8988T (cell line): ENCODE measurements at places on chromosomes 5 and 9.

DNA sequence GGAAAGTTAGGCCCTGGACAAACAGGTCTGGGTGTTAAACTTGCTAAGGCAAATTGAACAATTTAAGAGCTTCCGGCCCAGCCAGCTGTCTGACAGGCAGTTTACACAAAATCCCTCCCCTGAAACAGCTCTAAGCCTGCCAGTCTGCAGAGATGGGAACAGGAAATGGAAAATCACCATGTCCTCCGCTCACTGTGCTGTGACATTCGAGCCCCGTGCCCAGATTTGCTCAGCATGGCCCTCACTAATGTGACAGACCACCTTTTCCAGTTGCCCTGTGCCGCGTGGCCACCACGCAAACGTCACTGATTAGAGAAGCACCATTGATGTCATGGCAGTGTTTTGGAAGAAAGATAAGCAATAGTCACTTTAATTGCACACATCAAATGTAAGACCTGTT lies 41.0 kb downstream of the CCNJL start:
- DNase-seq = no peak

DNA sequence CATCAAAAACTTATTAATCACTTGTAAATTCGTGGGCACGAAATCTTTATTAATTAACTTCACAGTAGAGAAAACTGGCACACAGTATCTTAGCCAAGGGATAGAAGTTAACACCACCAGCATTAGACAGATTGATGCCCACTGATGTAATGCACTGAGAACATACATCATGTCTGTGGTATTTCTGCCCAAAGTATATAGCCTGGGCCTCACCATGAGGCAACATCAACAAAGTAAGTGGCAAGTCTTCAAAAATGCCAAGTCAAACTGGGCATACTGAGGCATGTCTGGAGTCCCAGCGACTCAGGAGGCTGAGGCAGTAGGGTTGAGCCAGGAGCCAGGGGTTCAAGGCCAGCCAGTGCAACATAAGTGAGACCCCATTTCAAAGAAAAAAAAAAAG lies 79.5 kb downstream of the GLIS3 start:
- DNase-seq = no peak

DNA sequence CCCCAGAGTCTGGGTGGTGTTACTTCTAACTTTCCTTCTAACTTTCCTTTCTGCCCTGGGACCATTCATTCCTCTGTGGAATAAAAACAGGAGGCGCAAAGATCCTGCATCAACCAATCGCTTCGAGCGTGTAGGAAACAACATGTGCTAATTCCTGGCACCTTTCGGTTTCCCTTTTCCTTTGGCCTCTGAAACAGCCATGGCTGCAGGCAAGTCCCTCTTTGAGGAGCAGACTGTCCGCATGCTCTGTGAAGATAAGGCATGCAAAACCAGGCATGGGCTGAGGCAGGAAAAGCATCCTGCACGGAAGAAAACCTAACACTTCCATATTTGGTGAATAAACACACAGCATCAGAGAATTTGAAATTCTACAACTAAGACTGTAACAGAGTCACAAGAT lies 128.3 kb downstream of the HSD17B3 start:
- no peak for DNase-seq

- no peak for DNase-seq
These were observed 30.7 kb downstream of the IFNW1 start for GRCh38 chr9:21110708-21111576.

- DNase-seq = no peak
These were observed 436.5 kb downstream of the KIAA0825 start for GRCh38 chr5:94181895-94182294.

DNA sequence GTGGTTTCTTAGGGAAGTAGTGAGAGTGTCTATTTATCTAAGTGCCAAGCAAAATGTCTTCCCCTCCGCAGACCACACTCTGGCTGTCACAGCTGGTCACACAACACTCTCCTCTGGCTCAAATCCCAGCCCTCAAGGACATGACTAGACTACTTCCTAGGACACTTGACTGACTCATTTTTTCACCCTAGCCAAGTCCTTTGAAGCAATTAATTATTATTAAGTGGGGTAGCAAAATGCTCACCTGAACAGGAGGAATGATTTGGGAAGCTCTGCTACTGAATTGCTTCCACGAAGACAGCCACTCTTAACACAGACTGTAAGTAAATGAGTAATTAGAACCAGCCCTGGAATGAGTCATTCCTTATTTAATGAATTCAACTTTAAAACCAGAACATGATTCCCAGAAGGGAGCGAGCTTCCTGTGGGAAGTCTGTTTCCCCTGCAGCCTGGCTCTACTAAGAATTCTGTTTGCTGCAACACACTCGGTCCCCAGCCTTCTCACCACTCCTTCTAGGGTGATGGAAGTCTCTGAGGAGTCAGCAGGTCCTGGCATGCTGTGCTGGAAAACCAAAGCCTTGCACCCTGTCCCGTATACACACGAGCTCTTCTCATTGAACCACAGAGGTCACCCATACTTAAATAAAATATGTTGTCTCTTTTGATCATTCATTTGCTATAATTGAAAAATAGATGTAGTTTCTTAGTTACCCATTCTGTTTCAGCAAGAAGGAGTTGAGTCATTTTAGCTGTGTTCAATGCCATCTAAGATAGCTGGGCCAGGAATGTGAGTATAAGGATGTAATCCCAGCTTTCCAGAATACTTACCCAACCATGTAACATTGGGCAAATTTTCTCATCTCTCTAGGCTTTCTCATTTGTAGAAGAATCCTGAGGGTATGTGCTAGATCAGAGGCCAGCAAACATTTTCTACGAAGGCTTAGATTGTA lies 218.6 kb upstream of the RASEF start:
- no peak for DNase-seq

GRCh38 chr5:178206166-178207101 lies 2.1 kb downstream of the HNRNPAB start:
- no peak for DNase-seq

DNA sequence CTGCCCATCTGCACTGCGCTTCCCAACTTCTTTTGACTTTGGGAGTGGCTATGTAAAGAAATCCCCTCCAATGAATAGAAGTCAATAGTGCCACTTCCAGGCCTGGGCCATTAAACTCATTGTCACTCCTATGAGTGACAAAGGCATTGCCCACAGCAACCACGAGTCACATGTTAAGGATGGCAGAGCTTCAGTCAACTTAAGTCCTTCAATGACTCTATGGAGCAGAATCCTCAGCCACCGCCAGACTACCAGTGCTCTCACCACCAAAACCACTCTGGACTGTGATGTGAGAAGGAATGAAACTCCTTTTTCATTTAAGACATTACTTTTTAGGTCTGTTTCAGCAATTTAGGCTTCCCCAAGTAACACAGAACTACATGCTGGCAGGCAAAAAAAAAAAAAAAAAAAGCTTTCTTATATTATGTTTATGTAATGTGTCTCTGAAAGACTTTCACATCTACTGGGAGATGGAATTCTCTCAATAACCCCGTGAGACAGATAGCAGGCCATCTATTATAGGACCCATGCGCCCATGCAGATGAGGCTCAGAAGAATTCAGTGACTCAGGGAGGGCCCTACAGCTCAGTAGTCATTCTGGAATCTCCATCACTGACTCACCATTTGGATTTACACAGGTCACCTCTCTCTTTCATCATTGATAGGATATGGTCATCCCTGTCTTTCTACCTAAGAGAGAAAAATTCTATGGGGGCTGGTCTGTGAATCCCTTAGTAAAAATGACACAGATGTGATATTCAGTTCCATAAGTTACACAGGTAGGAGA lies 180.5 kb downstream of the CEMIP2 start:
- DNase-seq = no peak

- no peak for DNase-seq
These were observed 579.7 kb upstream of the ZNF608 start for GRCh38 chr5:125326150-125326510.

GRCh38 chr9:88664773-88665172 lies 129.8 kb downstream of the NXNL2 start:
- DNase-seq = no peak
